CD4-positive, alpha-beta T cell treated with Interleukin-17A for 1 hour (primary cell): ENCODE measurements at places on chromosomes 3 and 15.

GRCh38 chr3:94234177-94234788, 171.4 kb downstream of the NSUN3 start:
- DNase-seq: no peak

DNA sequence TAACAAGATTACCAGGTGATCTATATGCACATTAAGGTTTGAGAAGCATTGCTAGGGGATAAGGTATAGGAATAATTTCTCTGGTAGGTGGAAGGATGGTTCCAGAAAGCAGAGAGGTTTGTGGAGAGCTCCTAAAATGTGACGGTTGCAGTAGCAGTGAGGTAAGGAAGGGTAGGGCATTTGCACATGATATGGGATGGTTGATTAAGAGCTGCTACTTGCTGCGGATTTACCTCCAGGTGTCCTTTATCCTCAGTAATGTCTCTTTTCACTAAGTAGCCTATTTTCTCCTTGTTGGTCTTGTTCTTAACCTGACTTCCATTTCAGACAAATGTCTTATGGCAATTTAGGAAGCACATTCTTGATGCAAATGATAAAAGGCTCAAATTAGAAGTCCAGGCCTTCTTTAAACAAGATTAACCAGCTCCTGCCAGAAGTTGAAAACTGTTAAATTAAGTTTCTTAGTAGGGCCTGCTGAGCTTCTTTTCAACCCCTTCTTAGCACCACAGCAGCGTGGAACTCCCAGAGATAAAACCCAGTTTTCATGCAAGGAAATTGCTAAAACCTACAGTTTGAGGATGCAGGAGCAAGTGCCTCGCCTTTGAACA, 231.1 kb upstream of the GADL1 start:
- no peak for DNase-seq

DNA sequence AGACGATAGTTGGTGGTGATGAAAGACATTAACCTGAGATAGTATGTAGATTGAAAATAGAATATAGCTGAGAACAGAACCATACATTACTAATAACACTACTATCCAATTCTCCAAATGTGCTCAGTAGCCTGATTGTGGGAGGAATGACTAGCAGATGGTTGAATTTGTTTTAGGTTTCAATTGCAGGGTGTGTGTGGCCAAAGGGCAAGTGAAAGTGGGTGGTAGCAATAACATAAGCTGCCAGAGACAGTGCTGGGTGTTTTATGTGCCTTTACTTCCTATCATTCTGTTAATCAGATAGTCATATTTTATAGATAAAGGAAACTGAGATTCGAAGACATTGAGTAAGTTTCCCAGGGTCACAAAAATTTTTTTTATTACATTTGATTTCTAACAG, 249.5 kb upstream of the ARL6 start:
- no peak for DNase-seq

- DNase-seq: no peak
These were observed 168.3 kb downstream of the MEIS2 start for GRCh38 chr15:36932070-36932469.

- DNase-seq: no peak
These were observed 11.5 kb downstream of the SEMA3F start for GRCh38 chr3:50166620-50167019.

DNA sequence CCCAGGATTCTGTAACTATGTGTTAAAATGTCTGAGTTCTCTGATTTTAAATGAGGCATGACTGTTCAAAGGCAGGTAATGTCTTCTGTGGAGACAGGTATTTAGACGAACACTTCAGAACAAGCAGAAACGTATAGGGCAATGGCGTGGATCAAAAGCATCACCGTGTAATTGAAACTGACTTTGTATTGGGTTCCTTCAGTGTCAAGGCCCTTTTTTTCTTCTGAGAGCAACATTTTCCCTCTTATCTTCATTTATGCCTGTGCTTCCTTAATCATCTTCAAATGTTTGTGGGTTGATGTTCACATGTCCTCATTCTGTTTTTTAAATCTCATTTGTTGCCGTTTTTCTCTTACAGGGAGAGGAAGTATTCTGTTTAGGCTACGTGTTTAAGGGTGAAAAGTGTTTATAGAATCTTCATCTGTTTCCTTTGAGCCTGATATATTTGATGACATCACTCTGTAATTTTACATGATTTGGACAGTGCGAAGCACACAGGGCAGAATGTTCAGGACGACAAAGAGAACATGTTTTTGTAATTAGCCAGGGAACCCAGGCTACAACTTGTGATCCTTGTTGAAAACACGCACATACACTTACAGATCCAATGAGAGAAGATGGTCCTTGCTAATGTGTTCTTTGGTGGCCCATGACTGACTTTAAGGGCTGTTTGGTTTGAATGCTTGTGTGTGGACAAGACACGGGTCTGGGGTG, 196.0 kb downstream of the LRTM1 start:
- no peak for DNase-seq

GRCh38 chr3:3189102-3189727, 9.7 kb upstream of the CRBN start:
- no peak for DNase-seq

GRCh38 chr3:188539631-188540194, 385.8 kb downstream of the LPP start:
- no peak for DNase-seq

DNA sequence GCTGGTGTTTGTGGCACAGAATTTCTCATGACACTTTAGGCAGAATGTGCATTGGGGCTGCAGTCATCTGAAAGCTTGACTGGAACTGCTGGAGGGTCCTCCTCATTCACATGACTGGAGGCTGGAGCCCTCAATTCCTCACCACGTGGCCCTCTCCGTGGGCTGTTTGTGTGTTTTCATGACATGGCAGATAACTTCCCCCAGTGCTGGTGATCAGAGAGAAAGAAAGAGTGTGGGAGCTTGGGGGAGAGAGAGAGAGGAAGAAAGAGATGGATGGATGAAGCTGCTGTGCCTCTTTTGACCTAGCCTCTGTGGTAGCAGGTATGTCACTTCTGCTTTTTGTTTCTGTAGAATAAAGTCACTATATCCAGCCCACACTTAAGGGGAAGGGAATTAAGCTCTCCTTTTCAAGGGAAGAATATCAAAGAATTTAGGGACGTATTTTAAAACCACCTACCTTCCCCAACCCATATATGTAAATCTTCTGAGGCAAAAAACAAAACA, 169.6 kb upstream of the IL12A start:
- no peak for DNase-seq

- DNase-seq: no peak
These were observed 59.1 kb downstream of the SENP7 start for GRCh38 chr3:101453961-101454360.

GRCh38 chr3:162130582-162130981, 634.0 kb downstream of the OTOL1 start:
- no peak for DNase-seq

DNA sequence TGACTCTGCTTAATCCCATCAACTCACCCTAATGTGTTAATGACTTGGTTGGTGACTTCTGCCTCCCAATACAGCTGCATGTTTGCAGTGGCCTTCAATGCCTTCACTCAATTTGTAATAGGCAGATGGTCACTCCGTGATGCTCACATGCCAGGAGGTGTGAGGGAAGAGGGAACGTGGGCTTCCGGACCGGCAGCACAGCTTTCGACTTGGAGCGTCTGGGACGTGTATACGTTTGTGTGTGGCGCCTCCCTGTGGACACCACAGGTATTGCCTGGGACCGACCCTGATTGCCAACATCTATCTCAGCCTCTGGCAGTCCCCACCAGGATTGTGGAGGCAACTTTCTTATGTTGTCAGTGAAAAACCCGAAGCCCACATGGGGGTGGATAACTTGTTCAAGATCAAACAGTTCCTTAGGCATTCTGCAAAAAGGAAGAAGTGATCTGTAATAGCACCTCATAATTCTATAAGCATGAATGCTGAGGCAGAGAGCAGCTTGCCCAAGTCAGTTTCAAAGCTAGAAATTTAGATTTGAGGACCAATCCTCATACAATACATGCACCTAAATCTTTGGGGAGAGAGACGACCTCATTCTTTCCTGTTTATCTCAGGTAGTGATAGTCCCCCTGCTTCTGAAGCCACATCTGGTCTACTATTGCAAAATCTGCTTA, 16.9 kb downstream of the MRPL46 start:
- peak; percentile 42 for DNase-seq

- DNase-seq: peak; percentile 59
These were observed 643 bp downstream of the ABCC5 start for GRCh38 chr3:184016811-184017671.

DNA sequence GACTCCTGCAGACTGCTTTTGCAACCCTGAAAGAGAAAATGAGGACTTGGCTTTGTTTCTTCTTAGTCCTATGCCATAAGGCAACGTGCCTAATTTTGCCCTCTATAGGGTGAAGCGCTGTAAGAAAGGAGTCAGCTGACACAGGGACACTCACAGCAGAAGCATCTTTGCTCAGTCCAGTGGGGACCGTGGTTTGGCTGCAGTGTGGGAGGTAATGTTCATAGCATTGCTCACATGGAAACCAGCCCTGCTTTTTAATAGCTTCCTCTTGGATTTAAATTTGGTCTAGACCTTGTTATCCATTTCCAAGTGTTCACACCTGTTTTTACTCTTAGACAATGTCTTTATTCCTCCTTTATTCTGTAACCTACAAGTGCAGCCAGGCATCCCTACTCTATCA, 1032.1 kb downstream of the NTRK3 start:
- no peak for DNase-seq

- no peak for DNase-seq
These were observed 8.9 kb downstream of the PARP14 start for GRCh38 chr3:122689587-122689986.

GRCh38 chr3:88984832-88985231, 122.6 kb upstream of the EPHA3 start:
- no peak for DNase-seq

DNA sequence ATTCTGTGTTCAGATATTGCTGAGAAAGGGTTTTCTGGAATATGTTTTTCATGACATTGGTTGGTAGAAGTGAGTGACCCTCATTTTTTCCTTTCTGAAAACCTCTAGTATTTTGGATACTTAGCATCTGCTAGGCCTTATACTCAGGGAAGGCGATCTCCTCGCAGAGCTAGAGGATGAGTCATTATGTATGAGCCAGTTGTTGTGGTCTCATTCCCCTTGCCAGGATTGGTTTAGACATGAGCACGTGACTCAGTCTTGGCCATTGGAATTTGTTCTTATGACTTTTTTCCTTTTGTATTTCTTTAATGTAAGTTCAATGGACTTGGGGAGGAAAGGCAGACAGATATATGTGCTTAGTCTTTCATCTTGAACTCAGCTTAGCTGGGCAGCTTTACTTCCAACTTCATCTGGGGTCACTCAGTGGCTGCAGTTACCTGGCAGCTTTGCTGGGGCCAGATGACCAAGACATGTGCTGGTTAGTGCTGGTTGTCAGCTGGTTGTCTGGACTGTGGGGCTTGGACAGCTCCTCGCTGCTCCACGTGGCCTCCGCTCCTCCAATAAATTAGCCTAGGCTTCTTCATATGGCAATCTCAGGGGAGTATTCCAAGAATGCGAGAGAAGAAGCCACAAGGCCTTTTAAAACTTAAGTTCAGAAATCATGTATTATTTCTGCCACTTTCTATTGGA, 207.5 kb downstream of the IL20RB start:
- no peak for DNase-seq

DNA sequence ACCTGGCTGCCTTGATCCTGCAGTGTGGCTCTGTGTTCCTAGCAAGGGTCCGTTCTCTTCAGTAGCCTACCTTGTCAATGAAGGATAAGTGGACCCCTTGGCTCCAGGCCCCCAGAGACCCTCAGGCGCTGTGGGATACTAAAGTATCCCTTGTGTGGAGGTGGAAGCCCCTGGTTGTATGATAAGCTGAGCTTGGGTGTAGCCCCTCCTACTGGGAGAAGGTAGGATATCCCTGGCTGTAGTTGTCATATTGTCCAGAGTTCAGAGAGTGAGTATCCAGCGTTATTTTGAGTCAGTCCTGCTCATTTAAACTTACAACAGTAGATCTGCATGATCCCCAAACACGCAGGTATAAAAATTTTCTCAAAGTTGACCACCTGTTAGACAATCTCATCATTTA, 496.8 kb downstream of the CNTN4 start:
- DNase-seq: no peak

DNA sequence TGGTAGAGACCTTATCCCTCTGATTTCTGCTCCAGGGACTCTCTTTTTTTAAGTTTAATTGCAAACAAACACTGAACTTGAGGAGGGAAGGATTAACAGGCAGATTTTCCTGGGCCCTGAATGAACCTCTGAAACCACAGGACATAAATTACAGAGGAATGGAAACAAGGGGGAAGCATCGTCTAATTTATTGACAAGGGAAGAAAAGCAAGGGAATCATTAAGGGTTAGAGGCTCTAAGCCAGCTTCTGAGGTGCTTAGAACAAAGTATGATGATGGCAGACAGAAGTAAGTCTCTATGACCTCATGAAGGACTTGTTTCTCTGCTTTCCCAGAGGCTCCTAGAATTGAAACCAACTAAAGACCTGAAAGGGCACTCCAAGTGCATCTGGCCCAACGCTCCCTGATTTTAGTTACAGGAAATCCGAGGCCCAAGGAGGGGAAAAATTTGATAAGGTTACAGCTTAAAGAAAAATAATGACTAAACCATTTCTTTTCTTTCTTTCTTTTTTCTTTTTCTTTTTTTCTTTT, 244.7 kb upstream of the NR2E3 start:
- no peak for DNase-seq

- DNase-seq: no peak
These were observed 13.8 kb upstream of the THRB start for GRCh38 chr3:24508423-24508839.

DNA sequence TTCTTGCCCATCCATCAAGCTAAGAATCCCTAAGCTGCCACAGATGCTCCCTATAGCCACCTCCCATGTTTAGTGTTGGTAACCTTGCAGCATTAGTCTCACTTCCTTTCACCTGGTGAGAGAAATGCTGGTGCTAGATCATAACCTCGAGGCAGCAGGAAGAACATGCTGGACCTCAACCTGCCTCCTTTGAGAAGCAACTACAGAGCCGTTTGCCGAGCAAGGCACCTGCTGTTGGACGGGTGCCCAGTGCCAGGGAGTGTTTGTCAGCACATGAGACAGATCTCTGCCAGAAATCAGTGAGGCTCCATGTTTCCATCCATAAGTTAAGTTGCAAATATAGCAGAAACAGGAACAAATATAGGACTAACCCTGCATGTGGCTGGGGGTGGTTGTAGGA, 955.7 kb downstream of the TUSC7 start:
- no peak for DNase-seq

- DNase-seq: peak; percentile 53
These were observed 59.3 kb upstream of the CHMP2B start for GRCh38 chr3:87167628-87168456.

GRCh38 chr3:167913219-167913835, 177.8 kb downstream of the SERPINI1 start:
- DNase-seq: no peak
